ENCODE measurements at places on chromosomes 11 and 22. TPM values are rescaled to one million over a fixed set of nuclear protein-coding genes. Genes with fewer than 3 reads are reported as not detected.

GRCh38 chr22:19070397-19071169 lies 51.6 kb downstream of the DGCR2 start:
- H3K27ac ChIP-seq: no peak overlapping the region
- no peaks in the 10 kb centered on the region for H3K4me1 ChIP-seq
- no peaks in the 10 kb centered on the region for H3K27me3 ChIP-seq
- H3K4me3 ChIP-seq: no peak overlapping the region
- H3K36me3 ChIP-seq: peaks cover 35% of the 10 kb centered on the region
- DNase-seq: no peak

GRCh38 chr11:108914981-108915380 lies 250.1 kb downstream of the DDX10 start:
- peaks cover 17% of the 10 kb centered on the region for H3K4me1 ChIP-seq
- no peak overlapping the region for H3K4me3 ChIP-seq
- H3K27ac ChIP-seq: no peak overlapping the region

- no peak overlapping the region for H3K27ac ChIP-seq
- H3K4me3 ChIP-seq: no peak overlapping the region
- H3K4me1 ChIP-seq: no peaks in the 10 kb centered on the region
- no peaks in the 10 kb centered on the region for H3K27me3 ChIP-seq
- H3K36me3 ChIP-seq: no peaks in the 10 kb centered on the region
Measured at GRCh38 chr11:1168256-1168655, 10.5 kb downstream of the MUC5AC start.

GRCh38 chr11:14748090-14748489 lies 104.5 kb downstream of the PDE3B start:
- no peaks in the 10 kb centered on the region for H3K27me3 ChIP-seq
- no peaks in the 10 kb centered on the region for H3K36me3 ChIP-seq
- DNase-seq: no peak
- H3K4me3 ChIP-seq: no peak overlapping the region
- H3K4me1 ChIP-seq: peaks cover 5% of the 10 kb centered on the region
- H3K27ac ChIP-seq: no peak overlapping the region

GRCh38 chr22:25366876-25367466 lies 147.5 kb downstream of the CRYBB2 start:
- peaks cover 8% of the 10 kb centered on the region for H3K36me3 ChIP-seq
- no peaks in the 10 kb centered on the region for H3K4me1 ChIP-seq
- H3K27ac ChIP-seq: no peak overlapping the region
- H3K4me3 ChIP-seq: no peak overlapping the region

- no peaks in the 10 kb centered on the region for H3K4me1 ChIP-seq
- H3K4me3 ChIP-seq: no peak overlapping the region
- H3K27ac ChIP-seq: no peak overlapping the region
- H3K36me3 ChIP-seq: no peaks in the 10 kb centered on the region
- H3K27me3 ChIP-seq: no peaks in the 10 kb centered on the region
Measured at GRCh38 chr11:14118072-14118471, 155.5 kb downstream of the SPON1 start.

- H3K4me3 ChIP-seq: no peak overlapping the region
- no peaks in the 10 kb centered on the region for H3K36me3 ChIP-seq
- H3K27me3 ChIP-seq: peaks cover 8% of the 10 kb centered on the region
Measured at GRCh38 chr22:48340727-48341709, 1486.7 kb downstream of the BRD1 start.

DNA sequence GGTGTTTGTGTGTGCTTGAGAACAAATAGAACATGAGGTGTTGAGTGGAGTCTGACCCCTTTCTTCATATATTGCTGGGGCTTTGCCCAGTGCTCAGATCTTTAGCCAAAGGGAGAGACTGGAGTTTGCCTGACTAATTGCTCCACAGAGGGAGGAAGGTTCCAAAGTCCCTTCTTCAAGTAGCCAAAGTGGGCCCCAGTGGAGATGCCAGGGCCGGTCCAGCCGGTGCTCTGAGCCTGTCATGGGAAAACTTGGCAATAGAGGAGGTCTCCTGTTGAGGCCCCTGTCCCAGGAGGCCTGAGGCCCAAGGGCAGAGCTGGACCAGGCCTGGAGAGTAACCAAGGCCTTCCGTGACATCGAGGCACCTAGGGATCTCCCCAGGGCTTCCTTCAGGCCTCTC lies 112.3 kb downstream of the DSCAML1 start:
- no peak overlapping the region for H3K4me3 ChIP-seq
- H3K27ac ChIP-seq: no peak overlapping the region
- no peaks in the 10 kb centered on the region for H3K27me3 ChIP-seq
- no peak for DNase-seq

GRCh38 chr11:34006876-34007275 lies 44.7 kb upstream of the CAPRIN1 start:
- no peaks in the 10 kb centered on the region for H3K27me3 ChIP-seq
- no peak overlapping the region for H3K4me3 ChIP-seq
- no peak overlapping the region for H3K27ac ChIP-seq
- DNase-seq: no peak

- H3K27ac ChIP-seq: no peak overlapping the region
- peaks cover 47% of the 10 kb centered on the region for H3K4me1 ChIP-seq
- peaks cover 59% of the 10 kb centered on the region for H3K36me3 ChIP-seq
- no peak for DNase-seq
Measured at GRCh38 chr11:78212586-78213371, 24.1 kb downstream of the USP35 start.

- no peaks in the 10 kb centered on the region for H3K36me3 ChIP-seq
- no peak for DNase-seq
- H3K27me3 ChIP-seq: no peaks in the 10 kb centered on the region
- no peak overlapping the region for H3K4me3 ChIP-seq
- no peak overlapping the region for H3K27ac ChIP-seq
Measured at GRCh38 chr11:86483940-86484794, 109.5 kb downstream of the CCDC81 start.

GRCh38 chr11:122068837-122069236 lies 47.2 kb downstream of the BLID start:
- no peaks in the 10 kb centered on the region for H3K36me3 ChIP-seq
- no peak for DNase-seq
- H3K27ac ChIP-seq: no peak overlapping the region
- no peaks in the 10 kb centered on the region for H3K4me1 ChIP-seq

- no peak for DNase-seq
- H3K36me3 ChIP-seq: peaks cover 32% of the 10 kb centered on the region
- no peak overlapping the region for H3K4me3 ChIP-seq
- H3K27me3 ChIP-seq: no peaks in the 10 kb centered on the region
Measured at GRCh38 chr22:29130476-29130875, 57.6 kb downstream of the KREMEN1 start.

The WNT7B gene
- 0.66 TPM for total RNA-seq

The NLRP14 gene
- 0.94 TPM for total RNA-seq

The ALDH3B2 gene
- total RNA-seq: 0.57 TPM

The NAALAD2 gene
- 0.47 TPM for total RNA-seq

The DNAJB7 gene
- total RNA-seq: not detected

The INS gene
- 0.42 TPM for total RNA-seq

Data from thymus (tissue), 14 donors.